Stimulated activated CD8-positive, alpha-beta memory T cell treated with anti-CD3 and anti-CD28 coated beads, Interleukin-2, amount 100 ng/mL, for 1 hour (primary cell): ENCODE measurements at places on chromosomes 3 and 15.
A peak's percentile ranks its signal among the peaks of the same experiment; 100 is the strongest.

DNA sequence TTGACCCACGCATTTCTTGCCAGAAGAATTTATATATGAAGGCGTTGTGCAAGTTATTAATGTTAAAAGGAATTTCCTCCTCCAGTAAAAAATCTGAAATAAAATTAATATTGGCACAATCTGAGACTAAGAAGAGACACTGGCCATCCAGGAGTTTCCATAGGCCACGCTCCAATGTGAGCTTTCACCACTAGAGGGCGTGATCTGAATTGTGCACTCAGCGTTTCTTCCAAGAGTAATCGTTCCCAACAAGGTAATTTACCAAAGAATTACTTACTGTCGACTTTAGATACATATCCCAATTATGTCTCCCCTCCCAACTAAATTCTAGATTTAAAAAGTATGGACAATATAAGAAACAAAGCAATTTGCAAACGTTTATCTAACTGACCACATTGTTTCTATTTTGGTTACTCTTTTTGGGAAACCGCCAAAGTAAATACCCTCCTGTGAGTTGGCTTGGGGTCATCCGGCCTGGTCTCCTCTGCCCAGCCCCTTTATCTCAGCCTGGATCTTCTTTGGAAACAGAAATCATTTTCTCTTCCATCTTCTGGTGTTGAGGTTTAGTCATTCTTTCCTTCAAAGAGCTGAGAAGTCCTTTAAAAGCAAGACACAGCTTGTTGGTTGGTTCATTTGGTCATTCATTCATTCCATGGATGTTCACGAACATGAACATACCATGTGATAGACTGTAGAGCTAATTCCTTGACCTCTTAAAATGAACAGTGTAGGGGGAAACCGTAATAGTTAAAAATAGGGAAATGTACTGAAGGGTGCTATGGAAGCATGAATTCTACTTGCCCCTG lies 26.2 kb downstream of the POLR2M start:
- DNase-seq = no peak

DNA sequence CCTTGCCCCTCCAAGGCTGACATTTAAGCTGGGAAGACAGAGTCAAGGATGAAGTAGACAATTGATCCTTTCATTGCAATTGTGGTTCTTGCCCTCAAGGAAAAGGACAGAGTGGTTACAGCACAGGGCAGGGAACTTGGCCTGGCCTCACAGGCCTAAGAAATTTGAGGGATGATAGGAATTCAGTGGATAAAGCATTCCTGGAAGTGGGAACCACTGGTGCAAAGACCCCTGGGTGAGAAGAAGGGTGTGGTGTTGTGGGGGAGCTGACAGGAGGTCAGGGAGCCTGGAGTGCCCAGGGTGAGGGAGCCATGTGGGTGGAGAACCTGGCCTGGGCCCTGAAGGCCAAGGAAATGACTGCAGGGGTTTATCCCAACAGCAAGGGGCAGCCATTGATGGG lies 287.4 kb downstream of the UACA start:
- DNase-seq = no peak

GRCh38 chr15:82106679-82107078 lies 60.9 kb upstream of the MEX3B start:
- DNase-seq = no peak

DNA sequence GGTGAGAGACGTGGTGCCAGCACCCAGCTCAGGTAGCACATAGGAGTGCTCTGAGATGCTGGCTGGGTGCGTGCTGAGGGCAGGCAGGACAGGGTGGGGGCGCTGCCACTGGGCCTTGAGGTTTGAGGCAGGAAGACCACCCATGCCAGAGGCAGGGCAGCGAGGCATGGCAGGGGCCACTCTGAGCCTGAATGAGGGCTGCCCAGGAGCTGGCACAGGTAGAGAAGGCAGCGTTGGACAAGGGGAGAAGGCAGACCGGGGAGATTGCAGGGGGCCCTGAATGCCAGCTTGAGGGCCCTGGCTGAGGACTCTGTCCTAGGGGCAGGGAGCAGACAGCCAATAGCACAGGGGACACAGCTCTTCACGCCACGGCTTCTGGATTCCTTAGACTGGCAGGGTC lies 50.2 kb downstream of the ADAMTS7 start:
- no peak for DNase-seq

DNA sequence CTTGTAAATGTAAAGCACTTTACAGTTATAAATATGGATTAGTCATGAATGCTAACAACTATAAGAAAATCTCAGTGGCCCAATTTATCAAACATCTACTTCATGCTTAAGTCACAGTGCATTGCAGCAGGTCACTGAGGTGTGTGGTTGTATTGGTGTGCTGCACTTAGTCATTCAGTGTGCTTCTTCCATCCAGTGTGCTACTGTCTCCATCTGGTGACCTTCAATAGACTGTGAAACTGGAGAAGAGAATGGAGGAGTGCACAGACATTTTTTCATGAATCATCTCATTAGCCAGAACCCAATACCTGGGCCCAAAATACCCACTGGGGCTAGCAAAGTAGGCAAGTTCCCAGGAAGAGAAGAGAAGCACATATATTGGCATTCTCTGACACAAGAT lies 199.6 kb downstream of the SHOX2 start:
- DNase-seq = no peak

GRCh38 chr3:7504886-7505775 lies 644.2 kb downstream of the GRM7 start:
- no peak for DNase-seq

DNA sequence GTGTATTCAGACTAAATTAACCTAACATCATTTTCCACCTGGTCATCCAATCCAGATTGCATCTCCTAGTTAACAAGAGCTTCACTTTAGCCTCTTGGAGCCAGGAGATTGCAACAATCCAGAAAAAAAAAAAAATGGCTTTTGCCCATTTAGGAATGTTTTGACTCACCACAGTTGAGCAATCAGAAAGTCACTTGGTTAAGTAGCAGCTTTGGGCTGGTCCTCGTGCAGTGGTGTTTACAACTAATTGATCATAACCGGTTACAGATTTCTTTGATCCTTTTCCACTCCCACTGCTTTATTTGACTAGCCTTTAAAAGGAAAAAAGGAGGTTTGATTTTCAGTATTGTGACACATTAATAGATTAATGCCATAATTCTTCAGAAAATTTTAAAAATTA lies 688.8 kb upstream of the CCDC54 start:
- no peak for DNase-seq

- no peak for DNase-seq
Observed at GRCh38 chr3:52831500-52832301, 1.2 kb upstream of the ITIH4 start.

GRCh38 chr3:39343076-39343717 lies 13.7 kb downstream of the CCR8 start:
- DNase-seq = no peak

DNA sequence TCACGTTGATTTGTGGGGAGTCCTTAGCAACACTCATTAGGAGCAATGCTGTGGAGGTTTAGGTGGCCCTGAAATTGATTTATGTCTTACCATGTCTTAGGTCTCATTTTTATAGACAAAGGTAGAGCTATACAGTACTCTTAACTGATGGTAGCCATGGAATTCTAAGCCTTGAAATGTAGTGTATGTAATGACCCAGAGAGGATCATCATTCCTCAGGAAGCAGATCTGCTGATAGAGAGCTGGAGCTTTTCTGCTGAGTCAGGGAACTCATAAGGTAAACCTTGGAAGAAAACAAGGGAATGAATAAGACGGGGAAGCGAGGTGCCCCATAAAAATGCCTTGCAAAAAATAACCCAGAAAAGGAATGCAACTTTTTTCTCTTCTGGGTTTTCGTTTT lies 34.0 kb upstream of the ZNF639 start:
- no peak for DNase-seq

DNA sequence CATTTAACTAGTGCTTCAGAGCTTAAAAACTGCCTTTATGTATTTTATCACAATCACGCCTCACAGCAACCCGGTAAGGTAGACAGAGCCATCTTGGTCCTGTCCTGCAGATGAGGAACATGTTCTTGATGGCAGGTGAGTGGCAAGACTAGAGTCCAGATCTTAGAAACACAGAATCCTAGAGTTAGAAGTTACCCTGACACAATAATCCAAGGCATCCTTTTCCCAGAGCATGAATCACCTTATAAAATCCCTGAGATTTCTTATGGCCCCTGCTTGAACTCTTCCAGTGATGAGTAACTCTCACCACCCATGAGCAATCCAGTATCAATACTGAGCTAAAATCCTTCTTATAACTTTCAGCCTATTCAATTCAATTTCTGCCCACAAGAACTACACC lies 16.9 kb downstream of the POPDC2 start:
- no peak for DNase-seq

DNA sequence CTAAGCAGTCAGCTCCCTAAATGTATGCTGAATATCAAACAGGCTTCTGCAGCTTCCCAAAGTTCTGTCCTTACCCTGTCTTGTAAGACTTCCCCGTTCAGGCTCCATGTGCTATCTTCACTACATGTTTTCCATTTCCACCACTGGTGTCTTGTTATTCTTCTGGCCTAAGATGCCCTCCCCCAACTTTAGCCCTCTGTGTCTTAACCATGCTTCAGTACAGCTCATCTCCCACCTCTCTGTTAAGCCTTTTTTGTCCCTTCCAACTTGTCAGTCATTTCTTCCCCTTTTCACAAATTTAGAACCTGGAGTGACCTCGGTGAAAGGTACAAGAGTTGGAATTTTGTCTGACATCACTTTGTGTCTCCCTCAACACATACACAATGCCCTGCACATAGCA lies 151.7 kb upstream of the TBL1XR1 start:
- no peak for DNase-seq

- DNase-seq = no peak
Observed at GRCh38 chr3:51819709-51820406, 40.8 kb upstream of the IQCF6 start.

DNA sequence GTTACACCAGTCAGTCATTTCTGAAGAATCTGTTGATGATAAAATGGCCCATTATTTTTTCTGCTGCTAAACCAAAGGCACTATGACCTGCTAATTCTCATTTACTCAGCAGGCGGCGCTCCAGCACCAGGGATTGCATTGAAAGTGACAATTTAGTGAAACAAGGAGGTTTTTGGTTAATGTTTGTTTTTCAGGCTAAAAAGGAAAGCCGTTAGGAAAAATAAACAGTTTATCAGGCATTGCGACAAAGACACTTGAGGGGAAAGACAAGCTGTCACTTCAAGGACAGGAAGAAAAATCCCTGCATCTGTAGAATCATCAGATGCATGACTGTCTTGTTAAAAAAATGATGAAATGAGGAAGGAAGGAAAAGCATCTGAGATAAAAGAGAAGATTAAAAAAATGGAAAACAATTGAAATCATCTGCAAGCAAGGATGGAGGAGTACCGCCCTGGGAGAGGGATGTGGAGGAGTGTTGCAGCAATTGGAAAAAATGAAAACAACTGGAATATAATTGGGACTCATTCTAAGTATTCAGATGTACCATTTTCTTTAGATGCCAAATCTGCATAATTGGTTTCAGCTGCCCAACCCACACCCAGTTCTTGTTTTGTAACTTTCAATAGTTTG lies 54.0 kb downstream of the NR1D2 start:
- DNase-seq = peak; percentile 17

GRCh38 chr15:88019656-88020055 lies 236.9 kb downstream of the NTRK3 start:
- DNase-seq = no peak

- no peak for DNase-seq
Observed at GRCh38 chr15:31476236-31476810, 149.7 kb downstream of the KLF13 start.

GRCh38 chr3:162034368-162034767 lies 537.8 kb downstream of the OTOL1 start:
- DNase-seq = no peak

- DNase-seq = no peak
Observed at GRCh38 chr3:36904641-36905040, 40.2 kb downstream of the TRANK1 start.

DNA sequence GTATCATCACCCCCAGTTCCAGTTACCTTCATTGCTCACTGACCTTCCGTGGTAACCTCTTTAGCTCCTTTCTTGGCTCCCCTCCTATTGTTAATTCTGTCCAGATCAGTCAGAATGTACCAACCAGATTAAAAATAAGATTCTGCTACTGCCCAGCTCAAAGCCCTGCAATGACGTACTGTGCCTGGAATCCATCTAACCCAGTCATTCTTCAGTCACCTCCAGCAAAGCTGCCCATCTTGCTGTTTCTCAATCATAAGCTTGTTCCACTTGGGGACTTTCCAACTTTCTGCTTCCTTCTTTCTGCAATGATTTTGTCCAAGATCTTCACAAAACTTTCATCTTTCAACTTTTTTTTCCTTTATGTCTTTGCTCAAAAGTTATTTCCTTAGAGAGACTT lies 512.0 kb upstream of the ZNF385D start:
- no peak for DNase-seq

DNA sequence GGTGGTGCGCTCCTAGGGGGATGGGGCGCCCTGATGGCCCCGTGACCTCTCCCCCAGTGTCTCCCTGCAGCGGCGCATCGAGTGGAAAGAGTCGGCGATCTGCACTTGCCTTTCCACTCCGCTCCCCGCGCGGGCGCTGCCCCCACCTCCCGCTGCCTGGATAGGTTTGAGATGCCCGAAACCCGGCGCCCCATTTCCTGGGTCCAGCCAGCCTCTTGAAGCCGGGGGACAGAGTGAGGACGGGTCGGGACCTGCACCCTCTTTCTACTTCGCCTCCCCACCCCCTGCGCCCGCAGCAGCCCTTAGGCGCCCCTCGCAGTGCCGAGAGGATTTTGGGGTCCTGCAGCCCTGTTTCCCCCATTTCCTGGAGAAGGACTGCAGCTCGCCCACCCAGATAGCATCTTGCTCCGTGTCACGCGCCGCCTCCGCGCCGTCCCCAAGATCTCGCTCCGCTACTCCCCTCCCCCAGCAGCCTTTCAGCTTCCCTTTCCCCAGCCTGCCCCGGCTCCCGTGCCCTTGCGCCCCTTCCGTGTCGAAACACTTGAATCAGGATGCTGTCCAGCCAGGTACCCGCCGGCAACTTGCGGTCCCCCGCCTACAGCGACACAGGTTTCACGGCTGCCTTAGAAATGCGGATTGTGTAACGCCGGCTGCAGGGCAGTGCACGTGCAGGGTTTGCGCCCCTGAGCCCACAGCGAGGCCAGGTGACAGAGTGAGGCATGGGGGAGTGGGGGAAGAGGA lies 519 bp downstream of the ABHD6 start:
- DNase-seq = peak; percentile 31

DNA sequence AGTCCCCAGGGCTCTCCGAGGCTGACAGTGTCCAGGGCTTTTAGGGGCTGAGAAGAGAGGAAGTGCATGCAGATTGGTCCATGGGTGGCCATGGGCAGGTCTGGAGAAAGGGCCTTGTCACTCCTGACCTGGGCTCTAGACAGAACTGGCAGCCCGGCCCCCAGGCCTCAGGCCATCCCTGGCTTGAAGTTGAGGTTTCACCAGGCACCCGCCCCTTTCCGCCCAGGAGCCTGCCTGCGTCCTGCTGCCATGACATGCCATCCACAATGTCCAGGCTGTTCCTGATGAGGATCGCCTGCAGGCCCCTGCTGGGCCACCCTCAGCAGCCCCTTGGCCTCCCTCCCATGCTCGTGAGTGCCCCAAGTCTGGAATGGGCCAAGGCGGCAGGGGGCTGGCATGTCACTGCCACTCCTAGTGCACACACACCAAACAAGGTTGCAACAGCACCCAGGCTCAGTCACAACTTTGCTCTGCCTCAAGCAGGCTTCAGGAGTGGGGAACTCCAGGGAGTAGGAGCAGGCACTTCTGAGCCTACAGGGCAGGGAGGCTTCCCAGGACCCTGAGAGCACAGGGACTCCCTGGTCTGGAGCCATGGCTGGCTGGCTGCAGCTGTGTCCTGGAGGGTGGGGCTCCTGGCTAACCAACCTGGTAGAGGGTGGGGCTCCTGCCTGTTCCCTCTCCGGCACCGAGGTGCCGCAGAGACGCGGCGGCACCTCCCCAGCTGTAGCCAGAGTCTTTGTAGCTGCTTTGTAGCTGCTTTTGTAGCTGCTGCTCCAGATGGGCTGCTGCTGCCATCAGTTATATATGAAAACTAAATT lies 1457.1 kb upstream of the GBE1 start:
- DNase-seq = no peak
